ENCODE measurements at places on chromosomes 7 and 10. TPM values are rescaled to one million over a fixed set of nuclear protein-coding genes. Genes with fewer than 3 reads are reported as not detected.

DNA sequence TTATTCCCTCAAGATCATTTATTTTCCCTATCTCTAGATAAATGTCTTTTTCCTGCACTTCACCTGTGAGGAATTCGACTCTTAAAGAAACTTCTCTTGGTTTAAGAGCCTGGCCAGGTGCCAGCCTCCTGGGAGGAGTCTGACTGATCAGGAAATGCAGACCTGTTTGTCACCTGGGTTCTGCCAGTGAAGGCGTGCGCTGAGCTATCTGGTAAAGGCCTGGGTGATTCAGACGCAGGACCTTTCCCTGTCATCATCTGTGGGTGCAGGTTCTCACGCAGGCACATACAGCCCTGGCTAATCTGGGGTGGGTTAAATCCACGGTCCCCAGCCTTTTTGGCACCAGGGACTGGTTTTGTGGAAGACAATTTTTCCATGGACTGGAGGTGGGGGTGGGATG lies 65.3 kb upstream of the AQP1 start:
- no peak for DNase-seq

DNA sequence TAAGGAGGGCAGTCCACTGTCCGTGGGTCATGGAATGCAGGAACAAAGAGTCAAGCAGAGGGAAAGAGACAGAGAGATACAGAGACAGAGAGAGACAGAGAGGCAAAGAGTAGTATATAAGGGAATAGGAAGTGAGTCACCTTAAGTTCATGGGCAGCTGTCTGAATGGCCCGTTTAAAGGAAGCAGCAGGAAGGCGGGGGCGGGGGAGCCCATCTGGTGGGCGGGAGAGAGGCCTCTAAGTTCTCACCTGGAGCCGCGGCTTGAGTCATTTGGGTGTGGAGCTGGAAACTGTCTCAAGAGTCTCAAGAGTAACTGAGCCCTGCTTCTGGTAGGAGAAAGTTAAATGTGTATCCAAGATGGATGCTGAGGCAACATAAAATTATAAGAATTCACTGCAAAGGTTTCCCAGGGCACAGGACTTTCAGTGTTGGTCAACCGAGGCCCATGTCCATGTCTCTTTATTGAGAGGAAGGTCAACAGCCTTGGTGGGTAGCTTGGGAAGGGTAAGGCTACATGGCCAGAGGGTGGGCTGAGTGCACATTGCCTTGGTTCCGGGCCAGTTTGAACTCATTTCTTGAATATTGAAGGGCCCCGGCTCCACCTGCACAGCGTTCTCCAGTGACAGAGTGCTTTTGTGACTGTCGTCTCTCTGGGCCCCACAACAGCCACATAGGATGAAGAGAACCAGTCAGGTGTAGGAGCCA lies 85.5 kb upstream of the CACUL1 start:
- no peak for DNase-seq

DNA sequence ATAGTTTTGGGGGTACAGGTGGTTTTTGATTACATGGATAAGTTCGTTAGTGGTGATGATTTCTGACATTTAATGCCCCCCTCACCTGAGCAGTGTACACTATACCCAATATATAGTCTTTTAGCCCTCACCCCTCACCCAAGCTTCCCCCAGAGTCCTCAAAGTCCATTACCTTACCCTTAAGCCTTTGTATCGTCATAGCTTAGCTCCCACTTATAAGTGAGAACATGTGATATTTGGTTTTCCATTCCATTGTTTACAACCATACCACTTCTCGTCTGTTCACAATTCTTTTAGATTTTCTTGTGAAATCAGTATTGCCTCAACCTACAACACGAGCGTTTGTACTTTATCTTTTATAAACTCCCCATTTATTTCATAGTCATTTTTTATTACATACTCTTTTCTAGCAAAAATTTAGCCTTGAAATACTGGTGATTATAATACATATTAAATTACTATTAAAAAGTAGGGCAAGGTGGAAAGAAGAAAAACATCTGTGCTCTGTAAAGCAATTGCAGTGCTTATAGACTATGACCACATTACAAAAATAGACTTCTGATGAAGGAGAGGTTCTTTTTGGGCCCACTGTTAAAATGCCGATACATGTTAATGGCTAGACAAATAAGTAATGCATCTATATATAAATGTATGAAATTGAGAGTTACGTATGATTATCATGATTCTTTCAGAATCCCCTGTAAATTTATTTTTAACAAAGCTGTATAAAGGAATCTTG lies 164.8 kb downstream of the THSD7A start:
- DNase-seq, result no peak

GRCh38 chr10:128158021-128158795 lies 32.0 kb upstream of the MKI67 start:
- no peak for DNase-seq

DNA sequence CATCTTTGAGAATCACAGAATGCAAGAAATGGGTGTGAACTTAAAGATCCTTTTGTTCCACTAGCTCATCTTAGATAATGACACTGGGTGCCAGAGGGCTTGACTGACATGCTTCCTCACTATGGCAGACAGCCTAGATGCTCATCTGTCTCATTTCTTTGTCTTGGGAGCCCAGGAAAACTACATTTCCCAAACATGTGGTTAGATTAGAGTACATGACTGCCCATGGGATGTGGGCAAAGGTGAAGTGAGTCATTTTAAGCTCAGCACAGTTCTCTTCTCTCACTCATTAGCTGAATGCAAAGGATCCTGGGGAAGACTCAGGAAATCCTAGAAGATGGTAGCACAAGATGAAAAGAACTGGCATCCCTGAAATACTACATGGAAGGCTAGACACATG lies 32.5 kb upstream of the TBX20 start:
- no peak for DNase-seq

GRCh38 chr7:155464183-155464582 lies 6.3 kb downstream of the EN2 start:
- DNase-seq, result peak; percentile 16

DNA sequence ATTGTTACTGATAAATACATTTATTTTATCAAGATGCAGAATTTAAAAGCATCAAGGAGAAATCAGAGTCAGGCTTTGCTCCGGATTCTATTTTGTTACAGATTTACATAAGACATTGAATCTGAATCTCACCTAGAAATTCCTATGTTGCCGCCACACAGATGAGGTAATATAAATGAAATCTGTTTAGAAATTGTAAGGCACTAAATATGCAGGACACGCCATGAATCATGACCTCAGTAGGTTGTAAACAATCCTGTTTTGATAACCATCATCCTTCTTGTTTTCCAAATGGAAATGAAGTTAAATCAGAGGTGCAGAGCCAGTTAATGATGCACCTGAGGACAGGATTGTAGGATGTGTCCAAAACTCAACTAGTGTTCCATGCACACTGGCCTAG lies 778.0 kb downstream of the MAGI2 start:
- no peak for DNase-seq

DNA sequence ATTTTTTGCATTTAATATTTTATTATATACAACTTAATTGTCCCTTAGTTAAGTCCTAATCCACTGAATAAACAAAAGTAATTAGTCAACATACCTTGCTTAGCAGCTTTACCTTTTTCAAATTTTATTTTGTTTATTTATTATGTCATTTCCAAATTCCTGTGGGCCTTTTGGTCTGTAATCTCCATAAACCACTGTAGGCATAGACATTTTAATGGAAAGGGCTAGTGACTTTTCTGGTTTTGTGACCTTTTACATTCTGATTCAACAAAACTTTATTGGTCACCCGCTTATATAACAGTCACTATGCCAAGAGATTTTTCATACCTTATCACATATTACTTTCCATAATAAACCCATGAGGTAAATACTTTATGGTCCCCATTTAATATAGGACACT lies 181.3 kb upstream of the PRPS1L1 start:
- DNase-seq, result no peak

GRCh38 chr10:75654772-75655171 lies 223.3 kb downstream of the LRMDA start:
- no peak for DNase-seq

DNA sequence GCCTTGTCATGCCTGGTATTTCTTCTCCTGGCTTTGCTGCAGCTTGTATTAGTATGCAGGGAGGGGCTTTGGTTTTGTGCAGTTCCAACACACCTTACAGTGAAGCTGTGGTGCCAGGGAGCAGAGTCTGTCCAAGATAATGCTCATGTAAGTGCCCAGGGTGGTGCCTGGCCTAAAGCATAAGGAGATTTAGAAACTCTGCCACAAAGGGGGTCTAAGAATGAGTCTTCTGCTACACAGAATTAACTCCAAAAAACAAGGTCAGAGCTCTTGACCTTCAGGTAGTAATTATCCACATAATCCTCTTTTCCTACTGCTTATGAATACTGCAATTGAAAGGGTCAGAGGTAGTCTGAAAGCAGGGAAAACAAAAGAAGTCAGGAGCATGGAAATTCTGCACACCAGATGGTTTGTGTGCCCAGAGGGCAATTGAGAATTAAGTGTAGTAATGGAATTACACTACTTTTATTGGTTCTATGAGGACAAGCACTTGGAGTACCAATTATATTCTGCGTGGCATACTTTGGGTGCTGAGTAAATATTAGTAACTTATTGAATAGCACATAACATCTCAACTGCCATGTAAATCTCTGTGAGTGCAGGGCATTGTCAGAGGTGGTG lies 121.5 kb downstream of the KAT6B start:
- DNase-seq, result no peak

GRCh38 chr10:111087331-111087756 lies 10.5 kb downstream of the ADRA2A start:
- no peak for DNase-seq

DNA sequence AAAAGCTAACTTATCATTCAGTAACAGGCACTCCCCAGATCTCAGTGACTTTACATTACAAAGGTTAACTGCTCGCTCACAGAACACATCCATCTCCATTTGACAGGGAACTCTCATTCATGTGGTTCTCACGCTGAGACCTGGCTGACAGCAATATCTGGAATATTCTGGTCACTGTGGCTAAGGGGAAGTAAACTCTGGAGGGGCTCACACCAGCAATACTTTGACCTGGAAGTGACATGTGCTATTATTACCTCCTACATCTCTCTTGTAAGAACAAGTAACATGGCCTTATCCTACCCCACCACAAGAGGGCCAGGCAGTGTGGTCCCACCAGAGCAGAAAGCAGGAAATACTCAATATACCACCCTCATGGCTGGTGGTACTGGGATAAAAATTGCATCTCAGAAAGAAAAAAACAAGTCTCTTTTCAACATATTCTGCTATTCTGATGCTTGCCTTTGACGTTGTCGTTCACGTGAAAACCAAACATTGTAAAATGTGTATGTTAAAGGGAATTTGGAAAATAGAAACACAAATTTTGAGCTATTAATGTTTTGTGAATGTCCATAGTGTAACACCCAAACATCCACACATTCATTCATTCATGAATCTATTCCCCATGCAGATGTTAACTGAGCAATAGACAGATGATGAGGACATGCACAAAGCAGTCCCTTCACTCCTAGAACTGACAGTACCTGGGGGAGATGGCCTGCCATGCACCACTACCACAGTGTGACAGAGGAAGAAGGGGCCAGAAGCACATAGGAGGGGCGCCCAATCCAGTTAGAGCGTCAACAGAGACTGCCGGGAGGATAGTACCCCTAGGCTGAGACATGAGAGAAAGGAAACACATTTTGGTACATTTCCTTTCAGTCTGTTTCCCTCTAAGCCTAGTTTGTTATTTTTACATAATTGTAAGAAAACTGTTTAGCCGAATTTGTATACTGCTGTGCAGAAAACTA lies 166.0 kb upstream of the SP4 start:
- peak; percentile 73 for DNase-seq

GRCh38 chr7:33471636-33472242 lies 342.4 kb downstream of the BBS9 start:
- DNase-seq, result no peak

- no peak for DNase-seq
Observed at GRCh38 chr7:78063758-78064157, 265.2 kb downstream of the PHTF2 start.

- DNase-seq, result no peak
Observed at GRCh38 chr10:33822774-33823173, 488.3 kb upstream of the NRP1 start.

The EBF3 gene
- 0.07 TPM for total RNA-seq

The SPAM1 gene
- total RNA-seq, result not detected

The ASB10 gene
- total RNA-seq, result not detected

The ASZ1 gene
- not detected for total RNA-seq

The ADK gene
- 53.8 TPM for total RNA-seq

The POLD2 gene
- 86.7 TPM for total RNA-seq

The ZPBP gene
- not detected for total RNA-seq

The GRID2IP gene
- total RNA-seq, result 1.7 TPM
